Stimulated activated naive CD8-positive, alpha-beta T cell treated with anti-CD3 and anti-CD28 coated beads, Interleukin-15, amount 100 ng/mL, for 72 hours (primary cell): ENCODE measurements at places on chromosomes 11 and 22.

- no peak for DNase-seq
These were observed 54.0 kb downstream of the GAS2 start for GRCh38 chr11:22720457-22720856.

DNA sequence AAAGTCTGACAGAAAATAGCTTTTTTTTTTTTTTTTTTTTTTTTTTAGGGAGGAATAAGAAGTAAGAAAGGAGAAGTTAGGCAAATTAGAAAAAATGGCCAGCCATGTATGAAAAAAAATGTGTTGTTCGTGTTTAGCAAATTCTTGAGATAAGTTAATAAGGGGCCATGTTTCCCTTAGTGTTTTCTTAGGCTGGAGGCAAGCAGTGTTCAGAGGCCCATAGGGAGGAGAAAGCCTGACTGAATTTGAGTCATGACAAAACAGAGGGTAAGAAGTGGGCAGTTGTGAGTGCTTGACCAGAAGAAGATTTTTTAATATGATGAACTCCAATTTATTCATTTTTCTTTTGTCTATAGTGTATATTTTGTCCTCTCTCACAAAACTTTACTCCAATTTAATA, 766.4 kb downstream of the FAM181B start:
- no peak for DNase-seq

DNA sequence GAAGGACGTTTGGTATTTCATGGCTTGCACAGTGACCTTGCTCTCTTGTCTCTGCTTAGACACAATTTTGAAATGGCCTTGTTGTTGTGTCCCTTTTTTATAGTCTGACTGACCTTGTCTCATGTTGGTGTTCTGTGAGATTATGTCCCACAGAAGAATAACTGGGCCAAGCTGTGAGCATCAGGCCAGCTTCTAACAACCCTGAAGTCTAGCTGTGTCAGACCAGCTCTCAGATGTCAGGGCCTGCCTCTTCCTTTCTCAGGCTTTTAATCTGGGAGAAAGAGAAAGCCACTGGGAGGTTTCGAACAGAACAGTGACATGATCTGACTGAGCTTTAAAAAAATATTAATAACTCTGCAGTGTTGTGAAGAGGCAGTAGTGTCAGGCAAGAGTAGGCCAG, 2.0 kb upstream of the UEVLD start:
- no peak for DNase-seq

- no peak for DNase-seq
These were observed 29.1 kb downstream of the MAP6 start for GRCh38 chr11:75639762-75640181.

GRCh38 chr22:45892681-45893461, 84.1 kb downstream of the WNT7B start:
- no peak for DNase-seq

GRCh38 chr22:49390954-49391353, 436.7 kb downstream of the BRD1 start:
- no peak for DNase-seq

DNA sequence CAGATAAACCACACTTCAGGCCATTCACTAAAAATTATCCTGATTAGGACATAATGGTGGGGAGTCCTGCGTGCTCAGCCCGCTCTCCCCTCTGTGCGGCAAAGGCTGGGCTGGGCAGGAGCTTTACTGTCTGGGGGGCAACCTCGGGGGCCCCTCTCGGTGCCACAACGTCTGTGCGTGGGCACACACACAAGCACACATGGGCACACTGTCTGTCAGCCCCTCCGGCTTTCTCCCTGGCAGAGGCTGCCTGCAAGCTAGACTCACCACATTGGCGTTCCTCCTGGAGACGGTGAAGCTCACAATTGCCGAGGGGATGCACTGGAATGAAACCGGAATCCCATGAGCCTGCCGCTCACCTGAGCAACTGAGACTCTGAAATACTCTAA, 5.2 kb downstream of the MLC1 start:
- no peak for DNase-seq

DNA sequence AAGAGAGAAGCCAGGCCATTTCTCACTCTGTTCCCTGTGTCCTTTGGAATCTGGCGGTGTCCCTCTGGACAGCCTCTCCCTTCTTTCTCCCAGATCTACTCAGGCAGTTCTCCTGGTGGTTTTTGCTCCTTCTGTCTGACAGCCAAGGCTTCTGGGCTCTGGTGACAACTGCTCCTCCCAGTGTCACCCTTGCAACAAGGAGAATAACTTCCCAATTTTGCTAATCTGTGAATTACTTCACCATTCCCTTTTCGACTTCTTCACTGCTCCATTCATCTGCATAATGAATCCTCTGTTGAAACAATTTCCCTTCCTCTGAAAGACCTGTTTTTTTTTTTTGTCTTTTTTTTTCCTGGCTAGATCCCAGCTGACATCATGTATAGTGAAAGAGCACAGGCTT, 56.3 kb upstream of the PDE3B start:
- no peak for DNase-seq

DNA sequence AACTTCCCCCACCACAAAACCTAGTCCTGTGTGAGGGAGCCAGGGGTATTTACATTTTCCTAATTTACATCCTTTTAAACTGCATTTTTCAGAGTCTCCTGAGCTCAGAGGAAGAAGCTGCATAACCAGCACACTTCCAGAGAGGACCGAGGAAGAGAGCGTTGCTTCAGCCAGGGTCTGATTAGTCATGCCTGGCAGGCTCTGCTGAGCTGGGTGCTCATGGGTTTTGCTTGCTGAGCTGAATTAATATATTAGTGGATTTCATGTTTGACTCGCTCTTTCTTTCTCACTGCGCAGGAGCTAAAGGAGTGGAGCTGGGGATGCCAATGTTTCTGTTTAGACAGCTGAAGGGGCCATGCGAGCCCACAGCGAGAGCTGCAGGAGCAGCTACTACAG, 539.3 kb upstream of the B3GAT1 start:
- no peak for DNase-seq

- no peak for DNase-seq
These were observed 48.0 kb downstream of the KDM2A start for GRCh38 chr11:67167091-67167490.

GRCh38 chr22:20552443-20553401, 45.3 kb downstream of the MED15 start:
- DNase-seq, result no peak

DNA sequence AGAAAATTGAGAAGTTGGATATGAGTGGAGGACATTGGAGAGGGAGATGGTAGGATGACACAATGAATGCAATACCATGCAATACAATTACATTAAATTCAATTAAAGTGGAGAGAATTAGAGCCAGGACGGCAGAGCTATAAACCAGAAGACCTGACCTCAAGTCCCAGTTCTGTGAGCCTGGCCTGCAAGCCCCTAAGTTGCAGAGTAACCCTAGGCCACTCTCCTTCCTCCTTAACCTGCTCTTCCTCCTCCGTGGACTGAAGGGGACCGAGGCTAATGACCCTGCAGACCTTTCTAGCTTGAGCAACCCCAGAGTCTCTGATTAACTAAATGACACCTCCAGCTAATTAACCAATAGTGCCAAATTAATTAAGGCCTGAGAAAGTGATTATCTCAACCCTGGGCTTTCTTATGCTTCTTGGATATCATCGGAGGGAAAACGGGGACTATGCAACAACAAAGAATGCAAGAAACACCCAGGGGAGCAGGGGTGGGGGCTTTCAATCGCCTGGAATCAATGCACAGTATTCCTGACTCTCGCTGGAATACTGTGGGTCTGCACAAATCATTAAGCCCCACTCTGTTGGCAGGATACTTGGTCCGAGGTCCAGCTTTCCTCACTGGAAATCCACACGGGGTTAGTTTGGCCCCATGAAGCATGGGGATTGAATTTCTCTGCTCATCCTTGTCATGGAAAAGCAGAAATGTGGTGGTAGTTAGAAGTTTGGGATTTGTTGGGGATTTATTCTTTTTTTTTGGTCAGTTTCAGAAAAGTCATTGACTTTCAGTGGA, 548.3 kb downstream of the MN1 start:
- no peak for DNase-seq

DNA sequence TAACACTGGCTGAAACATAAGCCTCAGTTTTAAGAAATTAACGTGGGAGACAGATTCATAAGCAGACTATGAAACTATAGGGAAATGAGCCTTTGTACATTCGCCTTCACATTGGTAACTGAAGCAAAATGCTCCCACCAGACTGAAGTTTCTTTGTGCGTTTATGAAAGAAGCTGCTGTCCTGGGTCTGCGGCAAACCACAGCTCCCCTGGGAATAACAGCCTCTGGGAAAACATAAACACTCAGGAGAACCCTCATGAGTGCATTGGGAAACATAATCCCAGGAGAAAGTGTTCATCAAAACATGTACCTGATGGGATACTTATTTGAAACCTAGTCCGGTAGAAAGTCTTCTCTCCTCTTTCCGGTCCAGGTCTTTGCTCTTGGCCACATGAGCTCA, 193.1 kb upstream of the LARGE1 start:
- no peak for DNase-seq

DNA sequence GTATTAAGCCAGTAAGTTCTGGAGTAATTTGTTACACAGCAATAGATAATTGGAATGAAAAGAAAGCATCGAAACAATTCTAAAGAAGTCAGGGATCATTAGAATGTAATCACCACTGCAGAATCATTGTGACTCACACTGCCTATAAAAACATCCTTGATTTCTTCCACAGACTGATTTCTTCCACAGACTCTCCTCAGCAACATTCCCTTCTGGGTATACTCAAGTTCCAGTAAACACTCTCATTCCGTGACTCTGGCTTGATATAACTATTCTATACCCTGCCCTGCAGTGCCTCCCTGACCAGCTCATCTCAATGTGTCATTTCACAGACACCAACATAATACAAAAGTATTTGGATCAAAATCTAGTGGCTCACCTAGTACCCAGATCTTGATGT, 120.5 kb downstream of the BBOX1 start:
- no peak for DNase-seq

DNA sequence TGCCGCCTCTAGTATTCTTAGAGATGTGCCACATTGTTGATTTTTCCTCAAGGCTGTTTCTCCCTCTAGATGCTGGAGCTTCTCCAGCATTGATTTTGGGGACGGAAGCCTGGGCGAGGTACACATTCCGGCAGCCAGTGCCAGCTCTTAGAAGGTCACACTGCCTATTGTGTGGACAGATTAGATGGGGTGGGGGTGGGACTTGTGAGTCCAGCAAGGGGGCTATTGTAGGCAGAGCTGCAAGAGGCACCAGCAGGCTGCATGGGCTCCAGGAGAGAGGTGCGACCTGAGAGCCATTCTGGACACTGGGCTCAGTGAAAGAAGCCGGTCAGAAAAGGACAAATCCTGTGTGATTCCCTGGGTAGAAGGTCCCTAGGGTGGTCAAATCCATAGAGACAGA, 12.4 kb downstream of the C11orf21 start:
- DNase-seq, result no peak

DNA sequence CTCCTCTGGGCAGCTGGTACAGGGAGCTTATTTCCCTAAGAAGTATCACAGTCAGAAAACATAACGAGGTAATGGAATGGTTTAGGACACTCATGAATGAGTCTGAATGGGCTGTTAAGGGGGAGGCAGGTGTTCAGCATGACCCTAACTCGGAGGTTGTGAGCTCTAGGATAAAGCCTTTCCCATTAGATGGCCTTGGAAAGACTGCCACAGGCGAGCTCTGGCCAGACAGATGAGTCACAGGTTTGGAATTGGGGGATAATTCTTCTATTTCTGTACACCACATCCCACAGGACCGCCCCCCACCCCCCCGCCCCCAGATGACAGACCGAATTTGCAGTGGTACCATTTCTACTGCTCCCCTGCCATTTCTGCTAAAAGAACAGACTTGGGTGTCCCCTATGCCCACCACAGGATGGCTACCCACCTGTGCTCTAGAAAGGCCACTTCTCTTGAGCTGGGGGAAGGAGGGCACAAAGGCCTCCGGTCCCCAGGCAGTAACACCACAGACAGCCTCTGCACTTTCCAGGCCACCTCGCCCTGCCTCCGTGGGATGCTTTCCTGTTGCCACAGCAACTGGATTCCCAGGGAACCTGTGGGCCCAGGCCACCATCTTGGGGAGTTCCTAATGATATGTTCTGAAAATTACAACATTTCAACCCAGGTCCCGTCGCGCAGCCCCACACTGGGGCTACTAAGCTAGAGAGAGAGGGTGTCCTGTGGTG, 76.7 kb downstream of the TRIM29 start:
- no peak for DNase-seq

DNA sequence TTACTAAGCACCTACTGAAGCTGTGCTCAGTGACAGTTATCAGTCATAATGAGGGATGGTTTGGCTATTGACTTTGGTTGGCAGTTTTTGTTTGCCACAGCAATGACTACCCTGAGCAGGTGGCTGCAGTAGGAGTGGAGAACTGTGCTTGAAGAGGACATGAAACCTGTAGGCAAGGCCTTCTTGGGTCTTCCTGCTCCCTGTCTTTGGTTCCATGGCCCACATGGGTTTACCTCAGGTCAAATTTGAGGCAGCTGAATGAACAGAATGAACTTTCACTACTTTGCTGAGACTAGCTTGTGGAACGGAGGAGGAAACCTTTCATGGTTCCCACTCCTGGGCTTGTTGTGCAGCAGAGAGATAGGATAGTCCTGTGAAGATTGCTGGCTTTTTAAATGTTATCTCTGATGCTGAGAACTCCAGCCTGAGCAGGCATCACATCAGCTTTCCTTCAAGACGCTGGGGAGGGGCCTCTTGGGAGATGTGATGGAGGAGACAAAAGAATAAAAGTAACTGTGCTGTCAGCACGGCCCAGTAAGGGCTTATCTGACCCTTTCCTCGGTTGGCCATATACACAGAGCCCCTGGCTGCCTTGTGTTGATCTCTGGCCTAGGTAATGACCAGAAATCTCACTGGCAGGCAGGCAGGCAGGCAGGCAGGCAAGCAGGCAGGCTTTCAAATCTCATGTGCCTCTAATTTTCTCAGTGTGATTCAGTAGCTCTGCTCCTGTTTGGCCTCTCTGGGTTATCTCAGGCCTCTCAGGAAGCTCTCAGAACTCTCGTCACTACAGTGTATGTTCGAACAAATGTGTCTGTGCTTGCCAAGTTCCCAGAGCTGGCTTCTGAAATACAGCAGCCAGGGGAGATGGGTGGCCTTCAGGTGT, 12.0 kb downstream of the STIM1 start:
- peak; percentile 13 for DNase-seq

DNA sequence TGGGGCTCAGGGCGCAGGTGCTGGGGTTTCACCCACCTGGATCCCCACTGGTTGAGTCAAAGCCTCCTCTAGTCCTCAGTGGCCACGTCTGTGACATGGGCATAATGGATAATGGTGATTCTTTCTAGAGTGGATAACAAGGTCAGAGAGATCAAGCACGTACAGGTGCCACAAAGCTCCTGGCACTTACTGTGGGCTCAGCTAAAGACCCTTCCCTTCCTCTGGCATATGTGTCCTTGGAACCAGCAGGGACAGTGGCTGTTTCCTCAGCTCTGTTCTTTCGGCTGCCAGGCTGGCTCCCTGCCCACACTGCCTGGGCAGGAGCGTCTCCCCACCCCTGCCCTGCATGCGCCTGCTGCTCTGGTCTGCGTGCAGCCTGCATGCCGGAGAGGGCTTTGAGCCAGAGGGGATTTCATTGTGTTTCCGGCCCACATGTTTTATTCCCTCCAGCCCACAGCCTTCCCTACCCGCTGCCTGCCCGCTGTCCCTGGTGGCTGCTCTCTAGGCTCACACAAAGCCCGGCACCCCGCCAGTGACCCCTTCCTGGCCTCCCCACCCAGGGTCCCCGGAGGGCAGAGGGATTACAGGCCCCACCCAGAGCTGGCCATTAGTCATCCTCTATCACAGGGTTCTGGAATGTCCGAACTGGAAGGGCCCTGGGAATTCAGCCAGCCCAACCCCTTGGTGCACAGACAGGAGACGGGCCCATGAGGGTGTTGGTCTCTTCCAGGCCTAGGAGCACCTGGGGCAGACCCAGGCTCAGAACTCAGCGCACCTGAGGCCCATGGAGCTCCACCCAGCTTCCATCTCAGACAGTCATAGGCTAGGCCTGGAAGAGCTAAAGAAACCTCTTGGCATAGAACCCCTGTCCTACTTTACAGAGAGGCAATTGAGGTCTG, 55.3 kb upstream of the GCAT start:
- no peak for DNase-seq
